ENCODE measurements at places on chromosomes 3 and 15.

DNA sequence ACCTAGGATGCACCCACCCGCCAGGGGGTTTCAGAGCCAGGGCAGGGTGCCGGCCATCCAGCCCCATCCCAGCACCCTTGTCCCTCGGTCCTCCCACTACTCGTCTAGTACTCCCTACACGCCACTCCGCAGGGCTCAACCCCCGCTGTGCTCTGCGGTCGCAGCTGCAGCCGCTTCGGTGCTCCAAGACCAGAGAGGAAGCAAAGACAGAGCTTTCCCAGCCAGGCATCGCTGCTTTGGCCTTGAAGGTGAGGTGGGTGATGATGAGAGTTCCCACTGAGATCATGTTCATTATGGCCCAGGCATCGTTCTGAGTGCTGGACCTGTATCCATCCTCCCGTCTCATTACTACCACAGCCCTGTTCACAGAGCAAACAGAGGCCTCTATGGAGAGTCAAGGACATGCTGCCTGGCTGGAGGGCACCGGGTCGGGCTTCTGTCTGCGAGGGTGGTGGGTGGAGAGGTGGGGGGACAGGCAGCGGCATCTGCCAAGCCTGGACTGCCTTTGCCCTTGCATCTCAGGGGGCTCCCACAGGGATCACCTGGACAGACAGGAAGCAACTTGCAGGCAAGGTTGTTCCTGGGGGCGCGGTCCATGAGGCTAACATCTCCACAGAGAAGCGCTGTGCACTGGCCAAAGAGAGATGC lies 66.9 kb downstream of the KLF13 start:
- no peak for DNase-seq

- DNase-seq = no peak
Observed at GRCh38 chr3:79038636-79039035, 729.2 kb downstream of the ROBO1 start.

DNA sequence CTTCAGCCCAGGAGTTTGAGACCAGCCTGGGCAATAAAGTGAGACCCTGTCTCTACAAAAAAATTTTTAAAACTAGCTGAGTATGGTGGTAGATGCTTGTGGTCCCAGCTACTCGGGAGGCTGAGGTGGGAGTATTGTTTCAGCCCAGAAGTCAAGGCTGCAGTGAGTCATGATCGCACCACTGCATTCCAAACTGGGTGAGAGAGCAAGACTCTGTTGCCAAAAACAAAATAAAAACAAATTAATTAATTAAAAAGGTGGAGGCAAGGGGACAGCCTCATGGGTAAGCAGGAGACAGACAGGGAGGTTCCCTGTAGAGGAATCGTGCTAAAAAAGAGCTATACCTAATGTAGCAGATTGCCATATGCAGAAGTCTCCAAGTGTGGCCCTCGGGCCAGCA lies 12.6 kb downstream of the HAPLN3 start:
- DNase-seq = peak; percentile 34

DNA sequence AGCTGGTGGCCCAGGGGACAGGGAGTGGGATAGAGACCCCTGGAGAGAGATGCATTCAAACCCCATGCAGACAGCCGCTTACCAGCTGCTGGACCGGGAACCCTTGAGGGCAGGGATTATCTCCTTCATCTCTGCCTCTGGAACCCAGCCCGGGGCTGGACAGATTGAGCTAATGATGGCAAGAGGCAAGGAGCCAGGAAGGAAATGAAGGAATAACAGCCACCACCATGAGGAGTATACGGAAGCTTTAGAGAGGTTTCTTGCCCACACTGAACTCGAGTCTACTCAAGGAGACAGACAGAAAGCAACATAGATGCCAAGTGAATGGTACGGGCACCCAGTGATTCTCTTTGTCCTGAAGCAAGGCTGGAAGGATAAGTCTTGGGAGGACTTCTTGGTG lies 23.2 kb downstream of the HAPLN3 start:
- DNase-seq = no peak

GRCh38 chr3:174873832-174874657 lies 14.9 kb downstream of the NAALADL2 start:
- no peak for DNase-seq

DNA sequence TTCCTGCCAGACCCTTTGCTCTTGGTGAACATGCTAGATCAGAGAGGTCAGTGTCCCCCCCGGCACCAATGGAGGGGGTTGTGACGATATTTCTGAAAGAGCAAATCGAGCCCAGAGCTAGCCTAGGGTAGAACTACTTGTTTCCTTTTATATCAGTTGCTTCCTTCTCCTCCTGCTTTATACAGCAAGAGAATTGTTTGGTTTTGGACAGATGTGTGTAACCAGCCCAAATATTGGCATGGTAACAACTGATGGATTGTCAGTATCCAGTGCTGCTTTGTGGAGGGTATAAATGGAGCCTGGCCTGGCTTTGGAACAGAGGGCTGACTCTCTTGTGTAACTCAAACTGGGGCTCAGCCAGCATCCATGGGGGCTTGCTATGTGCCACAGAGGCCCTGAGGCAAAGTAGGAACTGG lies 27.2 kb downstream of the SNX1 start:
- no peak for DNase-seq

GRCh38 chr3:184662187-184662586 lies 49.7 kb downstream of the MAGEF1 start:
- no peak for DNase-seq

- no peak for DNase-seq
Observed at GRCh38 chr3:183038757-183039156, 58.4 kb upstream of the DCUN1D1 start.

- no peak for DNase-seq
Observed at GRCh38 chr3:9311228-9311627, 51.6 kb upstream of the THUMPD3 start.
